ENCODE measurements at places on chromosomes 12 and 14.

DNA sequence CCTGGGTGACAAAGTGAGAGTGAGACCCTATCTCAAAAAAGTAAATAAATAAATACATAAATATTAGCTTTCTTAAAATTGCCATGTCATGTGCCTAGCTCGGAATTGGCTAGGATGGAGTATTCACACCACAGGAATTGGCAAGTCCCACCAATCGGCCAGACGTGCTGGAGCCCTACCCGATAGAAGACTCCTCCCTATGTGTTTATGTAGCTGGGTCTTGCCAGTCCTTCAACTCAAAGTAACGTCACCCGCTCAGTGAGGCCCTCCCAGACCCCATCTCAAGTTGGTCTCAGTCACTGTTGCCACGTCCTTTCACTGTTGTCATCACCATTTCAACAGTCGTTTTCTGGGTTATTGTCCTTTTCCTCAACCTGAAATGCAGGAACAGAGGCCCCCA lies 20.2 kb downstream of the VRTN start:
- no peak for DNase-seq

GRCh38 chr12:123164222-123164621 lies 13.3 kb upstream of the PITPNM2 start:
- DNase-seq = no peak

GRCh38 chr12:14278294-14278953 lies 87.1 kb upstream of the ATF7IP start:
- no peak for DNase-seq

DNA sequence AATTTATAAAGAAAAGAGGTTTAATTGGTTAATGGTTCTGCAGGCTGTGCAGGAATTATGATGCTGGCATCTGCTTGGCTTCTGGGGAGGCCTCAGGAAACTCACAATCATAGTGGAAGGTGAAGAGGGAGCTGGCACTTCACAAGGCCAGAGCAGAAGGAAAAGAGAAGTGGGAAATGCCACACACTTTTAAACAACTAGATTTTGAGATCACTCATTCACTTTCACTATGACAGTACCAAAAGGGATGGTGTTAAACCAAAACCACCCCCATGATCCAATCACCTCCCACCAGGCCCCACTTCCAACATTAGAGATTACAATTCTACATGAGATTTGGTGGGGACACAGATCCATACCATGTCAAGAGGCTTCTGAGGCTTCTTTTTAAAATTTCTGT lies 62.6 kb downstream of the SLC38A4 start:
- DNase-seq = no peak

GRCh38 chr14:65252482-65253255 lies 150.4 kb upstream of the MAX start:
- DNase-seq = no peak

- DNase-seq = no peak
Measured at GRCh38 chr14:88879022-88879421, 54.6 kb downstream of the TTC8 start.

DNA sequence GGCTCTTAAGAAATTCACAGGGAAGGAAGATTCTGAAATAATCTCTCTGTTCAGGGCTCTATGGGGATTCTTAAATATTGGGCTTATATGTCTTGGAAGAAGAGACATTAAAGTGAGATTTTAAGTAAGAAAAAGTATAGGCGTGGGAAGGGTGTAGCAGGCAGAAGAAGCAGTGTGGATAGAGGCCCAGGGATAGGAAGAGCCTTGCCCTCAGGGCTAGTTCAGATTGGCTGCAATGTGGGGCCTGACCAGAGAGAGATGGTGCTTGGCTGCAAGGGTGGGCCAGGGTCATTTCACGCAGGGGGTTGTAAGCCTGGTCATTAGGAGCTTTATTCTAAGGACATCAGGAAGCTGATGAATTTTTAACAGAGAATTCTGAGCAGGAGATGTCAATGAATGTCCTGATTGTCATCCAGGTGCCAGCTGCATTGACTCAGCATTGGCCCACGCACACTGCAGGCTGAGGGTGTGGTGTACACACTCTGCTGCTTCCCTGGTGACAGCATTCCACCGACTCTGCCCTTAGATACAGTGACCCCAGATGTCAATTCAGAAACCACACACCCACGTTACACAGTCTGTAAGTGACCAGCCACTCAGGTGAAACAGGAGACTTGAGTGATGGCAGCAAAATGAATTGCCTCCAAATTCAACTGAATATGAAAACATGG lies 582.5 kb downstream of the NRXN3 start:
- no peak for DNase-seq

DNA sequence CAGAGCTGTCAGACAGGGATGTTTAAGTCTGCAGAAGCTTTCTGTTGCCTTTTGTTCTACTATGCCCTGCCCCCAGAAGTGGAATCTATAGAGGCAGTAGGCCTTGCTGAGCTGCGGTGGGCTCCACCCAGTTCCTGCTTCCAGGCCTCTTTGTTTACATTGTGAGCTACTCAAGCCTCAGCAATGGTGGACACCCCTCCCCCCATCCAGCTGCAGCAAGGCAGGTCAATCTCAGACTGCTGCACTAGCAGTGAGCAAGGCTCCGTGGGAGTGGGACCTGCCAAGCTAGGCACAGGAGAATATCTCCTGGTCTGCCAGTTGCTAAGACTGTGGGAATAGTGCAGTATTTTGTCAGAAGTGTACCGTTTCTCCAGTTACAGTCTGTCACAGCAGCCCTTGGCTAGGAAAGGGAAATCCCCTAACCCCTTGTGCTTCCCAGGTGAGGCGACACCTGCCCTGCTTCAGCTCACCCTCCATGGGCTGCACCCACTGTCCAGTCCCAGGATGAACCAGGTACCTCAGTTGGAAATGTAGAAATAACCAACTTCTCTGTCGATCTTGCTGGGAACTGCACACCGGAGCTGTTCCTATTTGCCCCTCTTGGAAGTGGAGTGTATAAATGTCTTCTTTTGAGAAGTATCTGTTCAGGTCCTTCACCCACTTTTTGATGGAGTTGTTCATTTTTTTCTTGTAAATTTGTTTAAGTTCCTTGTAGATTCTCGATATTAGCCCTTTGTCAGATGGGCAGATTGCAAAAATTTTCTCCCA lies 213.5 kb upstream of the SLC38A2 start:
- peak; percentile 16 for DNase-seq

- no peak for DNase-seq
Measured at GRCh38 chr12:102512523-102512922, 32.2 kb upstream of the IGF1 start.

GRCh38 chr14:90986510-90986909 lies 73.9 kb downstream of the RPS6KA5 start:
- no peak for DNase-seq

GRCh38 chr12:44876544-44877410 lies 662 bp upstream of the NELL2 start:
- no peak for DNase-seq

- no peak for DNase-seq
Measured at GRCh38 chr12:131074221-131075083, 120.7 kb downstream of the ADGRD1 start.

- no peak for DNase-seq
Measured at GRCh38 chr12:37666069-37666781, 650.3 kb upstream of the ALG10B start.

DNA sequence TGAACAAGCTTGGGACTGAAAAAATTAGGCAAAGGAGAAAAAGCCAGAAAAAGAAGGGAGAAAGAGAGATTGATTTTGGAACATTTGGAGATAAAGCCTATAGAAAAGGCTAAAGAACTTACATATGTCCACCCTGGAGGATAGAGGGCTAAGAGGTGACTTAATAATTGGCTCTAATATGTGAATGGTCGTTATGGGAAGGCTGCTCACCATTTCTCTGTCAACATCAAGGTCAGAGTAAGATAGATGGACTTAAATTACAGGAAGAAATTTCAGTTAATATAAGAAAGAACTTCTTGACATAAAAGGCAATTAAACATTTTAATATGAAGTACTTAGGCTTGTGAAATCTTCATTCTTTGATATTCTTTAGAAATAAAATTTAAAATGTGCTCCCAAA lies 238.6 kb downstream of the TRHDE start:
- no peak for DNase-seq

- DNase-seq = no peak
Measured at GRCh38 chr12:1773937-1774655, 46.3 kb upstream of the LRTM2 start.

GRCh38 chr12:905261-906031 lies 44.0 kb downstream of the RAD52 start:
- no peak for DNase-seq

- DNase-seq = no peak
Measured at GRCh38 chr14:43665570-43666267, 841.4 kb downstream of the FSCB start.

DNA sequence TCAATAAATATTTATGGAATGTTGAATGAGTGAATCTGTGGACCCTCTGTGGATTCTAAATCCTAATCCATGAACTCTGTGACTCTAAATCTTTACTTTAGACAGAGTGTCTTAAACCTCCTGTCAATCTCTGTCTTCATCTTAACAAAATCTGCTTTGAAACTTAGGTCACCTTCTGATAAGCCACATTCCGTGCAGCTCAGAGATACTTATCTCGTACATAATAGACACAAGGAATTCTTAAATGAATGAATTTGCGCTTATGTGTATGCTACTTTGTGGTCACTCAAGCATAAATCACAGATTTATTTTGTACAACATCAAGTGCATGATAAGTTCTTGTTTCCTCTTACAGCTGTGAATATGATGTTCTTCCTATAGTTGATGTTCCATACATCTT lies 2.2 kb upstream of the KRAS start:
- no peak for DNase-seq

GRCh38 chr14:102474934-102475333 lies 34.6 kb downstream of the ANKRD9 start:
- no peak for DNase-seq

DNA sequence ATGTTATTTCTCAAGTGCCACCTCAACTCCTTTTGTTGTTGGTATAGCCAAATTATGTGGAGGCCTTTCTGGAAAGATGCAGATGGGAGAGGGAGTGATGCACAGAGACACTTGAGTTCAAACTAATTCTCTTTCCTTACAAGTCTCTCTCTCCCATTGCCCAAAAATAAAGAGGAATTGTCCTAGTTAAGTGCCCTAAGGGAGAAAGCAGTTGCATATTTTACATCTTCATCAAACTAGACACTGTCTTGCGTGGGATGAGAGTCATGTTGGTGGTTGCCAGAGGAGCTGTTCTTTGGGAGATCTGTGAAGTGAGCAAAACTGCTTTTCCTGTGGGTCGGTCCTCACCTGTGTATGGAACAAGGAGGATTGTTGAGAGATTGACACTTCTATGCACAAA lies 72.2 kb downstream of the EP400 start:
- DNase-seq = no peak

DNA sequence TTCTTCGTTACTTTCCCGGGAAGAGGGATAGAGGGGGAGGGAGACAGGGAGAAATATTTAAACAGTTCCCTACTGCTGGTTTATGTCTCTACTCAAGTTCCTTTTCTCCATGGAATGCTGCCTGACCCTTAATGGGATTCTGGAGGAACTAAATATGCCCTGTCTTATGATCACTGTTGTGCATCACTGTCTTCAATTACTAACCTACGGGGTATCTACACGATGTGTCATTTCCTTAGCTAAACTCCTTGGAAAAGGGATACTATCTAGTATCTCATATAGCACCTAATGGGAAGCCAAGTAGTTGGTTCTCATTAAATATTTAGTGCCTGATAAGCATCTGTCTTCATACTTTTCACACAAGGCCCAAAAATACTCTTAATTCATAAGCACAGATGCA lies 37.5 kb upstream of the FBLN5 start:
- no peak for DNase-seq

DNA sequence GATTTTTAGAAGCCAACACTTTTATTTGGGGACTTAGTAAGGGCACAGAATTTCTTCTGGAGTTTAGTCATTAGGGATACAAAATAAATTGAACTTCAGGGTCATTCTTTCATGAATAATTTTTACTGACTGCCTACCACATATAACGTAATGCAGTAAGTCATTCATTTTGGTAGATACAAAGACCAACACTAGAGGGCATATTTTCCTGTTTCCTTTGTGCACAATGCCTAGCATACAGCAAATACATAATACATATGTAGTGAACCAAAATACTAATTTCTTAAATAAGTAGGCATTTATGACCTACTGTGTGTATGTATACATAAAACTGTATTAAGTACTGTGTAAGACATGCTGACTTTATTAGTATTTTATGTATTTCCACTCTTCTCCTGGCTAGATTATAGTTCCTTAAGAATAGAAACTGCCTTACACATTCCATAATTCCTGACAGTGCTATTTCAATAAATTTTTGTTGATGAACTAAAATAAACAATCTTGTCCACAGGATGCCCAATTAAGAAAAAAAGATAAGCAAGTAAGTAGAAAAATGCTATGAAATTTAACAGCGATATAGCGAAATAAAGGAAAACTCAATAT lies 47.9 kb downstream of the PPP1R12A start:
- DNase-seq = peak; percentile 41

DNA sequence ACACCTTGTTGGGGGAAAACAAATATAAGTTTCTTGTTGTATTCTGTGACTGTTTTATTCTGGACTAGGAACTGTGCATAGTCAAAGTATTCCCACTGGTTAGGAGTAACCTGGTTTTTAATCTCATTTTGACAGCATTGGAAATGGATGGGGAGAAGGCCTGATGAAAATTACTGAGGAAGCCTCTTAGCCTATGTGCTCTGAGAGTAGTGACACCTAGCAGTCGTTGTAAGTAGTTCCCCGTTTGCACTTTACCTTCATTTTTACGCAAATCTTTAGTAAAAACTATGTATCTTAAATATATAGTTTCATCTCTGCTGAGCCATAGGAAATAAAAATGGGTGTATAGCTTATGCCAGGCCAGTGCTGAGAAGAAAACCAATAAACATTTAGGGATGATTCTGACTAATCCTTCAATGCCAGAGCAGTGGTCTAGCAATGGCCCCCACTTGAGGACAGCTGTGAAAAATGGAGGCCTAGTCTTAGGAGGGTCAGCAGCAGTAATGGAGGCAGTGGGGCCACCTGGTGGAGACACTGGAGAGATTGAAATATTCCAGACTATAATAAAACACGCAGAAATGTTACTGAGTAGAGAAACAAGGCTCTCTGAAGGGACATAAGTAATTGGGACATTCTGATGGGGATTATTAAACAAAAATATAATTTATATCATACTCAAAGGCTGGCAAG lies 133.2 kb upstream of the NOVA1 start:
- DNase-seq = no peak

GRCh38 chr12:105705765-105706164 lies 375.3 kb downstream of the C12orf75 start:
- DNase-seq = peak; percentile 33

- DNase-seq = no peak
Measured at GRCh38 chr12:47020211-47020821, 59.1 kb upstream of the PCED1B start.
